ENCODE measurements at places on chromosomes 13 and 19. TPM values are rescaled to one million over a fixed set of nuclear protein-coding genes. Genes with fewer than 3 reads are reported as not detected.
A peak's percentile ranks its signal among the peaks of the same experiment; 100 is the strongest.

GRCh38 chr19:23971598-23971997, 56.9 kb downstream of the ZNF726 start:
- DNase-seq = no peak

DNA sequence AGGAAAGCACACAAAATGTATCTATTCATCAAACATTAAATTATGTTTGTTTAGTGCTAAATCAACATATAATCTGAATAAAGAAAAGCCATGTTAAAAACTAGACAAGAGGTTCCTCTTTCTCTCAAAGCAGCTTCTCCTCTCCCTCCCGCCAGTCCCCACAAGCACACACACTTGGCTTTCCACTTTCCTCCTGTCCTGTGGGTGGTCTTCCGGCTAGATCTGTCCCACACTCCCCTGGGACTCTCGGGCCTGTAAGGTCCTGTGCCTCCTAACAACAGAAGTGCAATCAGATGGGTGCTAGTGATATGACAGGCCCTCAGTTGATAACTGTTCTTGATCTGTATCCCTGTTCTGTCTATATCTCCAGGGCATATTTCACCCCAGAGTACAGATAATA, 45.6 kb upstream of the RAP2A start:
- no peak for DNase-seq

DNA sequence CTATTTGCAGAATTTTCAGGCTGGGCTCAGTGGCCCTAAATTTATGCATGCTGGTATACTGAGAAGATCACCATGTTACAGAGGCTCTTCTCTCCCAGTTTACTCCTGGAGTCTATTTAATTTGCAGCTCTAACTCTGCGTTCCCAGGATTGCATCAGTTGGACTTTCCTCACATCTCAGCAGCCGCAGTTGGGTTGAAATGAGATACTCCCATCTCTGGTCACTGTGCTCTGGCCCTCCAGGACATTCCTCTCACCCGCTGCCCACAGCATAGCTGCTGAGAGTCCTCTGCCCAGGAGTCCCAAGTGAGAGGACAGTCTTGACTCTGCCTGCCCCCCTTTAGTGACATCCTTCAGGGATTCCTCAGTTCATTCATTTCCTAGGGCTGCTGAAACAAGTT, 150.9 kb downstream of the LACC1 start:
- DNase-seq = no peak

DNA sequence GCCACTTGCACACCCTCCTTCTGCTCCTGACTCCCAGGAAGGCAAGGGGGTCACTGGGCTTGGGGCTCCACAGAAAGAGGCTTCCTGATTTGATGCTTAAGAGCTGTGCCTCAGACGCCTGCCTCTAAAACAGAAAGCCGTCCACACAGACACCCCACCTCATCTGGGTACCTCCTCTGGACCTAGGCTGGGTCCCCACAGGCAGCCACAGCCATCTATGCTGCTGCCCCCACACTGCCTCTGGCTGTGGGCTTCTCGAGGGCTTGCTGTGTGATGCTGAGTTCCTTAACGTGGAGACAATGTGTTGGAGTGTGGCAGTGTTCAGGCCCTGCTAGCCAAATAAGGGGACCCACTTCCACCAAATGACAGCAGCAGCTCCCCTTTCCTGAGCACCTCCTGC, 8.5 kb upstream of the ZSCAN22 start:
- peak; percentile 10 for DNase-seq

The GFY gene
- total RNA-seq = not detected

The KBTBD7 gene
- 3.3 TPM for total RNA-seq

DNA sequence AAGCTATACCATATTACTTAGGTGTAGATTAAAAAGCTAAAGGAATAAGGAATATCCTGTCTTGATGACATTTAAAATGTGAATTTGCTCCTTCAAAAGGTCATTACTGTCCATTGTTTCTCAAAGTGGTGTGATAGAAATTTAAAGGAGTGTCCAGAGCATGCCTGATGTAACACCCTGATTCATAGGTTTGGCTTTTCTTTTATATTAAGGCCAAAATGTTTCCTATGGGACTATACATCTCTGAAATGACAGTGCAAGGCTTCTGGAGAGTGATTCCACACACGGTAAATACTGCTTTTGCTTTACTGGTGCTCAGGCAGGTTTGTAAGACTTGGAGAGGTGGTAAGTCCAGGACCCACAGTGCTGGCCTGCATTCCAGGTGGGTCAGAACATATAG, 289.9 kb downstream of the RFC3 start:
- DNase-seq = no peak

DNA sequence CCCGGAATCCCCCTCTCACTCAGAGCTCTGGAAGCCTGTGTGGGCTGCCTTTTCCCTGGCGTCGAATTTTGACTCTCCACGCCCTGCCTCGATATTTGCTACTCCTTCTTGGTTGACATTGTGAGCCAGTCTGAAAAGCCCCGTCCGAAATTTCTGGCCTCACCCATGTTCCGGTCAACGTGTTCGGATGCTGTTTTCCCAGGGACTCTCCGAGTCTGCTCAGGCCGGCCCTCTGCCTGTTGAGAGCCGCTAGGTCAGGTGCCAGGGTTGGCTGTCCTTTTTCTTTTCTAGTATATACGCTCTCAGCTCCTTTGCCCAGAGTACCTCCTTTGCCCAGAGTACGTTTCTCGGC, 6.8 kb upstream of the DGKH start:
- peak; percentile 69 for DNase-seq

The PSPN gene
- 5.2 TPM for total RNA-seq

DNA sequence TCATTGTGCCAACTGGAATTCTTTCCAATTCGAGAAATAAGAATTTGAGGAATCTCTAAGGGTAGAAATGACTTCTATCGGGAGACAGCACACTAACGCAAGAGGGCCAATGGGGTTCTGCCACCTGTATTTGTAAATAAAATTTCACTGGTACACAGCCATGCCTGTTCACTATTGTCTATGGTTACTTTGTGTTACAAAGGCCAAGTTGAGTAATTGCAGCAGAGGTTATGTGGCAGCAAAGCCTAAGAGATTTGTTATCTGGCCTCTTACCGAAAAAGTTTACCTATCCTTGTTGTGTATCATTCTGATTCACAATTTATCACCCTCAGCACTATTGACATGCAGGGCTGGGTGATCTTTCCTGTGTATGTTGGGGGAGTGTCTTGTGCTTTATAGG, 278.0 kb downstream of the KLF5 start:
- DNase-seq = no peak

- no peak for DNase-seq
These were observed 306.1 kb downstream of the IRS2 start for GRCh38 chr13:109480011-109480955.

GRCh38 chr13:102651892-102652291, 43.0 kb downstream of the METTL21C start:
- no peak for DNase-seq

DNA sequence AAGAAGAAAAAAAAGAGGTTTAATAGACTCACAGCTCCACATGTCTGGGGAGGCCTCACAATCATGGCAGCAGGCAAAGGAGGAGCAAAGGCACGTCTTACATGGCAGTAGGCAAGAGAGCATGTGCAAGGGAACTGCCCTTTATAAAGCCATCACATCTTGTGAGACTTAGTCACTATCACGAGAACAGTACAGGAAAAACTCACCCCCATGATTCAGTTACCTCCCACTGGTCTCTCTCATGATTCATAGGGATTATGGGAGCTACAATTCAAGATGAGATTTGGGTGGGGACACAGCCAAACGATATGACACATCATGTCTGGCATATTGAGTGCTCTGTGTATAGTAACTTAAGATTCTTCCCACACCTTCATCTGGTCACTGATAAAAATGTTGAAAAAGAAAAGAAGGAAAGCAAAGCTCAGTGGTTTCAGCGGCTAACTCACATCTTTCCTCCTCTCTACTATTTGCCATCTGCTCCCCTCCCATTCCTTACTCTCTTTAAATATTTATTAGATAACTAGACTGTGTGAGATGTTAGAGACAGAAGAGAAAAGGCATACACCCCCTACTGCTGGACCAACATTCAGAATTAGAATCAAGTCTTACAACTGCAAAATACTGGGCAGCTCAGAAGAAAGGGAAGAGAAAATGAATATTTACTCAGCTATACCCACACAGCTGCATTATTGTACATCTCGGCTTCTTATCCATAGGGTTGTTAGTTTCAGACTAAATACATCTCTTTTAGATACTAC, 60.1 kb upstream of the AKAP11 start:
- no peak for DNase-seq

The HIPK4 gene
- total RNA-seq = not detected

The FCAR gene
- not detected for total RNA-seq

DNA sequence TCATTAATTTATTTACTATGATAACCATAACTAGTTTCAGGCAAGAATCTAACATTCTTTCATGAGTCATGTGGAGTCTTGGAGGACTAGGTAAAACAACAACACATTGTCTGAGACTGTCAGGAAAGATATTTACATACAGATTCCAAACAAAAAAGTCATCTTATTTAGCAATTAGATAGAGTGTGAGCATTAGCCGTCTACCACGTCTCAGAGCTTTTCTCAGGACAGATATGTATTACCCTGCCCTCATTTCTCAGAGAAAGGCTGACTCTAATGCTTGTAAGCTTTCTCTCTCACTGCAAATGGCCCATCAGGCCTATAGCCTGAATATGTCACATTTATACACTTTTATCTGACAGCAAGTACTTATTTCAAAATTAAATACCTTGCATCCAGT, 312.1 kb upstream of the PCDH20 start:
- DNase-seq = no peak

The FREM2 gene
- total RNA-seq = not detected

DNA sequence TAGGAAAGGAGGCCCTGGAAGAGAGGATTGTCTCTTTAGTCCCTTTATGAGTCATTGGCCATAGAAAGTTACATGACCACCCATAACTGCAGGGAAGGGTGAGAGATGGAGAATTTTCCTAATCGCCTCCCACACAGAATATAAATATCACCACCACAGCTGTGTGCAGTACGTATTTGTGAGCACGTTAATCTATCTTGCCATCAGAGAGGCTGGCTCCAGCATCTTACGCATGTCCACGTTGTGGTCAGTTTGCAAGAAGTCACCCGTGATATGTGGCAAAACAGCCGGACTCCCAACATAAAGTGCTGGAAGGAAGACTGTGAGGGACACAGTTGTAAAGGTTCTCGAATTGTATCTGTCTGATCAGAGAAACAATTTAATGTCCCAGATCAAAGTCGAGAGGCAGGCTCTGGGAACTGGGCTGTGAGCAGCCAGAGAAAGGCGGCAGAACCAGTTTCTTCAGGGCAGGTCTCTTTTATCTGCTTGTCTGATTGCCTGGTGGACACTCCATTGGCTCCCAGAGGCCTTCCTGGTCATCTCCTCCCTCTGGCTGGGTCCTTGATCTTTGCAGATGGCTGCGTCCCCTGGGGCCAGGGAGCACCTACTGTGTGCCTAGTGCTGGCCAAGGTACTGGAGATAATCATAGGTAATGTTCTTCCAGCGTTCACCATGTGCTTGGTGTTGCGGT, 74.9 kb downstream of the SIPA1L3 start:
- peak; percentile 66 for DNase-seq

GRCh38 chr19:1560286-1560882, 7.7 kb downstream of the MEX3D start:
- no peak for DNase-seq

The ZNF44 gene
- total RNA-seq = 23.3 TPM

GRCh38 chr13:68050761-68051160, 820.6 kb upstream of the PCDH9 start:
- DNase-seq = no peak

- no peak for DNase-seq
These were observed 1.1 kb upstream of the ZNF581 start for GRCh38 chr19:55642153-55643002.

GRCh38 chr13:60441761-60442160, 44.7 kb downstream of the TDRD3 start:
- DNase-seq = no peak

GRCh38 chr13:49502954-49503353, 7.2 kb downstream of the PHF11 start:
- DNase-seq = no peak

GRCh38 chr13:40079721-40080120, 424.3 kb downstream of the COG6 start:
- no peak for DNase-seq

GRCh38 chr19:1213391-1214286, 8.1 kb downstream of the STK11 start:
- peak; percentile 75 for DNase-seq
